ENCODE measurements at places on chromosomes 2 and 18.
A peak's percentile ranks its signal among the peaks of the same experiment; 100 is the strongest.

GRCh38 chr2:10547663-10548376 lies 99.7 kb upstream of the ODC1 start:
- no peak for DNase-seq

GRCh38 chr18:3605954-3606443 lies 156.0 kb downstream of the TGIF1 start:
- no peak for DNase-seq

- DNase-seq: no peak
These were observed 72.4 kb upstream of the HAAO start for GRCh38 chr2:42864641-42865280.

DNA sequence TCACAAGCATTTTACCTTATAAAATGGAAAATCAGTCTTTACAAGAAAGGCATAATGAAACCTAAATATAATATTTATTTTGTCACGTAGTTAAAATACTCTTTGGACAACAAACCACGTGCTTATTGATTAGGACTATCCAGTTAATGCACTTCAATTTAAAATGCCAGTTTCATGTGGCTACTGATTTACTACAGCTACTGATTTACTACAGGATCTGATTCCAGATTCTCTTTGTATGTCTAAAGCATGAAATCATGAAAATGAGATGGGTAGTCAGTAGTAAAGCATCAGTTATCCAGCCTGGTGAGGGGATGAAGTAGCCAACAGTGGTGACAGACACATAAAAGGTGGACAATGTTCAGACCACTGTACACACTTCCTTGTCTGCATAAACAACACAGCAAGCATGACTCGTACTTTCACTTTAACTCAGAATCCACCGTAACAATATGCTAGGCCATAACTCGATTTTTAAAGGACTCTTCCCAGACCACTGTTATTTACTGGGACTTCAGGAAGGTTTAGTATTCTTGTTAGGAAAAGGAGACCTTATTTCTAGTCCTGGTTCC lies 24.9 kb downstream of the ACAA2 start:
- no peak for DNase-seq

- peak; percentile 21 for DNase-seq
These were observed 64.0 kb downstream of the INPP4A start for GRCh38 chr2:98508709-98509066.

DNA sequence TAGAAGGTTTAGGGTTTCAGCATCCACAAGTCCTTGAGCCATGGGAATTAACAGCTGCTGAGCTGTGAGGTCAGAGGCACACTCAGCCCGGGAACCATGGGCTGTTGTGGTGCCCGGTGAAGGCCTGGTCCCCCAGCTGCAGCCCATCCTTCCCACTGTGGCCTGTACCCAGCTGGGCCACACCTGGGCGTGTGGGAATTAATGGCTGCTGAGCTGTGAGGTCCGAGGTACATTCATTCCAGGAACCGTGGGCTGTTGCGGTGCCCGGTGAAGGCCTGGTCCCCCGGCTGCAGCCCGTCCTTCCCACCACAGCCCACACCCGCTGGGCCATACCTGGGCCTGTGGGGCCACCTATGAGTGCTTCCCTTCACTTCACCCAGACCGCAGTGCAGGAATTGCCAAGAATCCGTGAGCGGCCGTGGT lies 25.2 kb downstream of the TMEM18 start:
- DNase-seq: no peak

DNA sequence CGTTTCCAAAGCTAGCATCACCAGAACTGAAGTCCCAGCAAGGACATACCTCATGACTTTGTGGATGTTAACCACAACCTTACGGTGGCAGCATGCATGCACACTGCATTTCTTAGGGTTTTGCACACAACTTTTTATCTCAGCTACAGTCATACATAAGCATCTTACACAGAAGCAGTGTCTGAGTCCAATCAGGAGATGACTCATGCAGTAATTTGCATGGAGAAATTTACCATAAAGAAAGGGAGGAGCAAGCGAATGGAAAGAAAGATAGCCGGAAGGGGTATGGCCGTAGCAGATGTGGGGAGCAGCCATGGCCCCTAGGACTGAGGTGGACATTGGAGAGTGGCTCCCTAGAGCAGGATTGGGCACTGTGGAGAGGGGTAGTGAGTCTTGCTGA lies 522.5 kb downstream of the GALR1 start:
- no peak for DNase-seq

- DNase-seq: no peak
These were observed 68.1 kb downstream of the ITGB1BP1 start for GRCh38 chr2:9355270-9355669.

DNA sequence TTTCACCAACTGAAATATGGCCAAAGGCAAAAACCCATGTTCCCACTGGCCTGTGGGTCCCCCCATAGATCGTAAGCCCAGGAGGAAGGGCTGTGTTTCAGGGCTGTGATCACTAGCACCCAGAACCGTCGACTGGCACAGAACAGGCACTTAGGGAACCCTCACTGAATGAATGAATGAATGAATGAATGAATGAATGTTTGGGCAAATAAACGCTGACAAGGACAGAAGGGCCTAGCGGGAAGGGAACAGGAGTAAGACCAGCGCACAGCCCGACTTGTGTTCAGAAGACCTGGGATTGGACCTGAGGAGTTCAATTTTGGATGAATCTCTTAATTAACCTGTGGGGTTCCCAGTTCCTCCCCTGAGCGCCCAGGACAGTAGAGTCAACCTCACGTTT lies 76.2 kb downstream of the TPO start:
- no peak for DNase-seq

- no peak for DNase-seq
These were observed 160.9 kb downstream of the MYO5B start for GRCh38 chr18:50034029-50034428.

GRCh38 chr2:26892133-26892532 lies 44.2 kb downstream of the DPYSL5 start:
- DNase-seq: no peak

DNA sequence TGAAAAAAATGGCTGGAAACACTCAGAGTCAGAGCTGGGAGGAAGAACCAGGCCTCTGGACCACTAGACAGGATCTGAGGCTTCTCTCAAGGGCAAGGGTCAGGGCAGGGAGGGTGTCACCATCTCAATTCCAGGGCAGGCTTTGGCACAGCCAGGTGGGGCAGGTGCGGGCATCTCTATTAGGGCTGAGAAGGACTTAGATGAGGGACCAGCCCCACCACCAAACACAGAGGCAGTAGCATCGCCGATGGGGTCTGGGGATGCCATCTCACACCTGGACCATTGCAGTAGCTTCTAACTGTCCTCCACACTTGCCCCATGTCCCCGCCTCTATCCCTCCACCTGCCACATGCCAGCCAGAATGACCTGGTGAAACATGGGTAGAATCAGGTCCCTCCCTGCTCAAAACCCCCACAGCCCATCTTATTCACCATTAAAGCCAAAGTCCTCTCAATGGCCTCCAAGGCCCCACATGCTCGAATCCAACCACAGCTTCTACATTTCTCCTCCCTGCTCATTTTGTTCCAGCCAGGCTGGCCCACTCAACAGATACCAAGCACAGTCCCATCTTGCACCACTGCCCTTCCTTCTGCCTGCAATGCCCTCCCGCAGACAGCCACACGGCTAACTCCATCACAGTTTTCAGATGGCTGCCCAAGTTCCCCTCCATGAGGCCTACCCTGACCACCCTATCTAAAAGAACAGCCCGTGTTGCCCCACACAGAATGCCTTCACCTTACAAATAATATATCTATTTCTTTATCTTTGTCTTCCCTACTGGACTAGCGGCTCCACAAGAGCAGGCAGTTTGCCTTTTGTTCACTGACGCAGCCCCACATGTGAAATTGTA lies 177.4 kb downstream of the SMAD2 start:
- no peak for DNase-seq

DNA sequence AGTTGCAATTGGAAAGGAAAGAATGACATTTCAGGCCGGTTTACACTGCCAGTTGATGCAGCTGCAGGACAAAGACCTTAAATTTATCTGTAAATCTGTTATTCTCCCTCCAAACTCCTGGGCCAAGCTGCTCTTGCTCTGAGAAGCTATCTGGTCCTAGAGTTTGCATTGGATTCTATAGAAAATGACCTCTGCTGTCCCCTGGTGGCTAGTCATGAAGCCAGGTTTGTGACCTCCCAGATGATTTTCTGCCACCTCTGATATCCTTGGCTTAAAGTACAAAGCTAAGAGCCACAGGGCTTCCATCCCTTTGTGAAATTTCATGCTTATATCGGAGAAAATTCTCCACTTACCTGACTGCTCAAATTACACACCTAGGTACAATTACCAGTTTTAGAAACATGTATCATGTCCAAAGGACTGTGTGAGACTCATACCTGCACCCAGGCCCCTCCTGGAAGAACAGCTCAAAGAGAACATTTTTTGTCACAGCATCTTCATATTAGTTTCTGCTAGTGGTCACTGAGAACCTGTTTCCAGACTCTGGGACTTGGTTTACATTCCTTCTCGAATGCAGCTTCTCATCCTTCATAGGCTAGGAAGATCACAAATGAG lies 28.9 kb upstream of the IER3IP1 start:
- DNase-seq: no peak

DNA sequence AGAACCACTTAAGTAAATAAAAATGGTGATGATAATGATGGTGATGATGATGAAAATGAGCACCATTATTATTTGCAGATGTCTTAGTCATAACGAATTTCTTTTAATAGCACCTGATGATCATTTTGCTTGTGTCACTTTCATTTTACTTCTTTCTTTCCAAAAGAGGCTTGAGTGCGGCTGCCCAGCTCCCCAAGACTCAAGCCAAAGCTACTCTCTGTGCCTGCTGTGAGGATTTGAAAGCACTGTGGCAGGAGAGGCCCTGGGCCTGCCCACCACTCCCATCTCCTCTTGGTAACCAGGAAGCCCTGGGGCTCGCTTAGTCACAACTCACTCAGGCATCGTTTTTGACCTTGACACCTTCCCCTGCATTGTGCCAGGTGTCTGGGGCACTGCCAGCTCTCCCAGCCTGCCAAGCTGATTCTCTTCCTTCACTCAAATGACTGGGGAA lies 41.2 kb downstream of the RPL37A start:
- DNase-seq: no peak

- no peak for DNase-seq
These were observed 254.2 kb upstream of the SESTD1 start for GRCh38 chr2:179518830-179519229.

DNA sequence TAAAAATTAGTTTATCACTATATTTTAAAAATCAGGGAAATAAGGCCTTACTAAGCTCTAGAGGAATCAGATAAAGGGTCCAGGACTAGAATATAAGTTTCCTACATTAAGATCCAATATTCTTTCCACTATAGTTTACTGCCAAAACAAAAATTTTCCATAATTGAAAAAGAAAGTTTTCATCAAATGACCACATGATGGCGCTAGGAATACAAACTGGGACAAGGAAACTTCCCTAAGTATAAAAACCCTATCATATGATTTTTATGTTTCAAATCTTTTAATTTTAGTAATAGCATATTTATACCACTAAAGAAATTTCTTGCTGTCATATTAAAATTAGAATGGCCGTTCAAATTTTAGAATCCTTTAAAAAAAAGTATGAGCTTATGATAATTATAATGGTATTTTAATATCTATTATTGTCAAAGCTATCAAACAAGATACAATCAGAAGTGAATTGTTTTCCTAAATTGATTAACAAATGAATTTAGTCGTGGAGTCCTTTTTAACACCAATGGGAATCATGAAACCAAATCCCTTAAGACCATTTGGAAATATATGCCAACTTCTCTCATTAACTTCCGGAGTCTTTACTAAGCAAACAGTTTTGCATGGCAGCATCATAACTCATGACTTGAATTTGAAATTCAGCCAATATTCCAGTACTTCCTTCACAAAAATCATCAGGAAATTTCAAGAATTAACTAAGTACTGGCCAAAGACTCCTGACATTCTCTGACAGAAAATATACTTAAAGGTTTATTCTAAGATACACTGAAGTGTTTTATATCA lies 70.3 kb downstream of the SCN1A start:
- no peak for DNase-seq

- no peak for DNase-seq
These were observed 87.9 kb upstream of the KCNH7 start for GRCh38 chr2:162926501-162926900.

GRCh38 chr18:56823986-56824565 lies 172.9 kb downstream of the WDR7 start:
- DNase-seq: no peak

GRCh38 chr2:227453810-227454209 lies 18.1 kb upstream of the AGFG1 start:
- DNase-seq: no peak

GRCh38 chr2:60926741-60927552 lies 45.6 kb downstream of the REL start:
- no peak for DNase-seq

DNA sequence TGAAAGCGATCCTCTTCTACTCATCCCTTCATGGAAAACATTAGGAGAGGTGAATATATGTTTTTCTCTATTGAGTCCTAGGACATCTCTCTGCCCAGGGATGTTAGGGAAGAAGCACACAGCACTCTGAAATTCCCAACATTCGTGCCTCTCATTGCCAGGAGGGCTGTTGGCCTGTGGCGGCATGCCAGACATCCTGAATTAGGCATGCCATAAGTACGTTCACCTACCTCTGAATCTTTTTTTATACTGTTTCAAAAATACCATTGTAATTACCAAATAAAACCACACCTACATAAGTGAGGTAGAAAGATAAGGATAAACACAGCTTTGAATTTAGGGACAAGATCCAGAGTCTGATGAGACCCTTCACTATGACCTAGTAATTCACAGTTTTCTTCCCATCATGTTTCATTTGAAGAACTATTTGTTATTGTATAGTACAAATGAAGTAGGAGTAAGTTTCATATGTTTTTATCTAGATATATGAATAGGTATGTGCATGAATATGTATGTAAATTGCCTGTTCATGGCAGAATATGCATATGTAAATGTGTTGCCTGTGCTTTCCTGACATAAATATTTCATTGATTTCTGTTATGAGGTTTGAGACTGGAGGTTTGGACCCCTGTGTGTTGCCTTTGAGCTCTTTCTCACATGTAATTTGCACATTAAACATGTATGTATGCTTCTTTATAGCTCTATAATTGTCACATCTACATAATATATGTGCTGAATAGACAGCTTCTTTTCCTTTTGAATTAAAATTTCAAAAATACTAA lies 66.6 kb upstream of the STAM2 start:
- DNase-seq: no peak

DNA sequence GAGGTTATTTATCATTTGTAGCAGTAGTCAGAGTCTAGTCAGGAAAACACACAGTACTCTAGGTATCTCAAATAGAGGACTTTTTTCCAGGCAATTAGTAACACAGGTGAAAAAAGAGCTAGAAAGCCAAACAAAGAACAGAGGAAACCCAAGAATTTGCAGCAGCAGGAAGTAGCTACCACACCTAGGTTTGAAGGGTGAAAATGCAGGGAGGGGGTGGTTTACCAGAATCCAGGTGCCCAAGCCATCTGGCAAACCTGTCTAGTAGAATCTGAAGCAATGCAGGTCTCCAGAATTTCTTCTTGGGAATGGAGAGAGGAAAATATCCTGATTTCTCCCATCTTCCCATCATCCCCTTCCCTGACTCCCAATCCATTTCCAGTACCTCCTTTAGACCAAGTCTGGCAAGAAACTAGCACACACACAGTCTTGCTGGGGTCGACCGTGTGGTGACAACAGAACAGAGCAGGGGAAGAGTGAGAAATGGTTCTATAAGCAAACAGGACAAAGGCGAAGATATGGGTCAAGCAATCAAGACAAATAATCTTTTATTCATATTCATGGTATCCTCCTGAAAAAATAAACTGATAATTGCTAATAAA lies 231.9 kb upstream of the MMADHC start:
- no peak for DNase-seq
